ENCODE measurements at places on chromosomes 3 and 15.

- DNase-seq: no peak
Observed at GRCh38 chr3:196406811-196407470, 25.3 kb downstream of the UBXN7 start.

- no peak for DNase-seq
Observed at GRCh38 chr3:42148982-42149432, 57.9 kb downstream of the TRAK1 start.

- DNase-seq: no peak
Observed at GRCh38 chr15:88275804-88276203, 19.3 kb upstream of the NTRK3 start.

DNA sequence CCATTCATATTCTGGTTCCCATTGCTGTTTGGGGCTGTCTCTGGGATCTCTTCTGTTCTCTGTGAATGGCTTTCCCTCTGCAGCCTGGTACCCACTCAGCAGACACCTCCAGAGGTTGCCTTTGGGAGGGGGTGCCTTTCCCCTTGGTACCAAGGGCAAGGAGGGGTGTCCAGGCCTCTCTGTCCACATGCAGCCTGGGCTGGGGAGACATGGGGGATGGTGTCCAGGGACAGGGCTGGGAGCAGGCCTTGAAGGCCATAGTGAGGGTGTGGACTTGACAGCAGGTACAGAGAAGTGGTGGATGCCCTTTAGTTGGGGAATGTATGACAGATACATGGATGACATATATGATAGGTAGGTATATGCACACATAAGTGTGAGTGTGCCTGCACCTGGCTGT lies 83.7 kb downstream of the PLXNA1 start:
- no peak for DNase-seq

DNA sequence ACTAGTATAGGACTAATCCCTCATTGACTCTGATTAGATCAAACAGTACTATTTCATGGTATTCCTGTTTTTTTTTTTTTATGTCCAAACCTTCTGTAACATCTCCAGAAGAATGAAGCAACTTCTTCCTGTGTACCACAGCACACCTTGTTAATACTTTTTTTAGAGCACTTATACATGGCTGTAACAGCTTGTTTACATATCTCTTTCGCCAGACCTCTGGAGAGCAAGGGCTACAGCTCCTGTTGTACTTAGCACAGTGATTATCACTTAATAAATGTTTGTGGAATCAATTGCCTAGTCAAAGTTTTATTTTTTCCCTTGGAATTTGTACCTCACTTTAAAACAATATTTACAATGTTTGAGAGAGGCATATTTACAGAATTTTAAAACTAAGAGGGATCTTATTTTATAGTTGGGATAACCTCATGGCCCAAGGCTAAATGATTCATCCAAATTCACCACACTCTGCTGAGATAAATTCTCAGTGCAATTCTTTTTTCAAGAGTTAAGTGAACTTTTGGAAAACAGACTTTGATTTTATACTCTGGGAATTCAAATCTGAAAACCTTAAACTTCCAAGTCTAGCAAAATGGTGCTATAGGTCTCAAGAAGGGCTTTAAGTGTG lies 9.2 kb upstream of the GATM start:
- DNase-seq: no peak
